ENCODE measurements at places on chromosomes 6 and 20.

GRCh38 chr20:37095108-37095598 is 644 bp downstream of the RBL1 start:
- DNase-seq = no peak

- no peak for DNase-seq
Observed at GRCh38 chr6:436308-437036, 44.9 kb downstream of the IRF4 start.

DNA sequence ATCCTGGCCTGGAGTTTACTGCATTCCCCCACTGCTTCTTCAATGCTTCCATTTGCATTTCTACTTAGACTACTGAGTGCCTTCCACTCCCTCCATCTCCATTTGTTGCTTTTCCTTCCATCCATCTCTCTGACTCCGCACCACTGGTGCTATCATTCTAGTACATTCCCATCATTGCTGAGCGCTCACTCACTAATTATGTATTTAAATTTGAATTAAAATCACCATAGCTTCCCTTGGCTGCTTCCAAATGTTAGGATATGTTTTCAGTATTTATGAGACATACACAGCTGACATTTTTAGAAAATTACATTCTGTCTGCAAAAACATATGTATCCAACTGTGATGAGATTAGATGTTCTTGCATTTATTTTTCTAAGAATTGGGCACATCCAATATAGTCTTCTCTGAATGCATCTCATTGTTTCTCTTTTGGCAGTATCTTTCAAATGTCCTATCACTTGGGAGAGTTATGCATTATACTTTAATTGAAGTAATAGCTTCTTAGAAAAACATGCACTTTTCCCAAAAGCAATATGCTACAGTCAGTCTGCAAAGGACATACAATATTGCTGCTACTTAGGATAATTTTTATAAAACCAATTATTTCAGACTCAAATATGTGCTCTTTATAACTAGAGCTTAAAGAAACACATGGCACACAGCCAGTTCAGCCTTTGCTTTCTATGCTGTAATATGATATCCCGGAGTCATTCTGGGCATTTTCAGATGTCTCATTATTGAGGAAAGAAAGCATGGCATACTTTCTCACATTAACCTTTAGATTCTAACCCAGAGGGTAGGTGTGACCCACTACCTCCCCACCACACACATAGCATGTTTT is 12.1 kb upstream of the COL21A1 start:
- DNase-seq = no peak

- no peak for DNase-seq
Observed at GRCh38 chr6:96575359-96575758, 12.4 kb downstream of the FHL5 start.

GRCh38 chr6:168062346-168063289 is 16.4 kb downstream of the FRMD1 start:
- DNase-seq = no peak
